ENCODE measurements at places on chromosomes 5 and 9.

DNA sequence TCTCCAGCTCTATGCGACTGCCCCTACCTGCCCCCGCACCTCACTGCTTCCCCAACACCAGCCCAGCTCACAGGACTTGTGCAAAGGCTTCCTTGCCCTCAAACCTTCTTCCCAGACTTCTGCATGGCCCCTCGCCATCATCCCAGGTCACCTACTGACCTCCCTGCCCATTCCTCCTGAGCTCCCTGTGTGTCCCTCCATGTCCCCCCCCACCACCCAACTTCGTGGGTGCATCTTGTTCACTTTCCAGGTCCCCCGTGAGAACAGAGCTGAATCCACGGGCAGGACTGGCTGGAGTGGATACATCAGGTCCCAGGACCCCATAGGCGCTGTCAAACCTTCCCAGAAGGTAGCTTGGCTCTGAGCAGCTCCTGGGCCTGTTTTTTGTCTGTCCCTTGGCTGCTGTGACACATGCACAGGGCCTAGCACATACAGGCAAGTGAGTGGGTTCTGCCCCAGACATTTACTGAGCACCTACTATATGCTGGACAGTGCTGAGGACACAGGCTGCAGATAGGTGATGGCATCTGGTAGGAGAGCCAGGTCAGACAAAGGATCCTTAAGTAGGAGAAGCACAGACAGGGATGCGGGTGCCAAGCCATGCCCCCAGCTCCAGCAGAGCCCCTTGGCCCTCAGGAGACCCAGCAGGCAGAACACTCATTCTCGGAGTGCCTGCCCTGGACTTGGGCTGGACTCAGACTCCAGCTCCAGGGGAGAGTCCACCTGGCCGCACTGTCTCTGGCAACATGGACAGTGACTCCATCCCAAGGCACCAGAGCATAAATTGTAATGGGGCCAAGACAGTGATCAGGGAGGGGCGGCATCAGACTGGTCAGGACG is 15.0 kb downstream of the NINJ1 start:
- DNase-seq = no peak

GRCh38 chr9:88258601-88259000 is 120.3 kb upstream of the SPATA31C2 start:
- peak; percentile 7 for DNase-seq

- DNase-seq = no peak
These were observed 83.6 kb upstream of the BNC2 start for GRCh38 chr9:16954040-16954439.

- DNase-seq = no peak
These were observed 117.1 kb downstream of the CMYA5 start for GRCh38 chr5:79806741-79807140.

GRCh38 chr5:18576586-18576985 is 942.3 kb downstream of the TAF11L14 start:
- DNase-seq = no peak

- no peak for DNase-seq
These were observed 39.6 kb downstream of the TRIO start for GRCh38 chr5:14182761-14183160.
